ENCODE measurements at places on chromosomes 5 and 9.

DNA sequence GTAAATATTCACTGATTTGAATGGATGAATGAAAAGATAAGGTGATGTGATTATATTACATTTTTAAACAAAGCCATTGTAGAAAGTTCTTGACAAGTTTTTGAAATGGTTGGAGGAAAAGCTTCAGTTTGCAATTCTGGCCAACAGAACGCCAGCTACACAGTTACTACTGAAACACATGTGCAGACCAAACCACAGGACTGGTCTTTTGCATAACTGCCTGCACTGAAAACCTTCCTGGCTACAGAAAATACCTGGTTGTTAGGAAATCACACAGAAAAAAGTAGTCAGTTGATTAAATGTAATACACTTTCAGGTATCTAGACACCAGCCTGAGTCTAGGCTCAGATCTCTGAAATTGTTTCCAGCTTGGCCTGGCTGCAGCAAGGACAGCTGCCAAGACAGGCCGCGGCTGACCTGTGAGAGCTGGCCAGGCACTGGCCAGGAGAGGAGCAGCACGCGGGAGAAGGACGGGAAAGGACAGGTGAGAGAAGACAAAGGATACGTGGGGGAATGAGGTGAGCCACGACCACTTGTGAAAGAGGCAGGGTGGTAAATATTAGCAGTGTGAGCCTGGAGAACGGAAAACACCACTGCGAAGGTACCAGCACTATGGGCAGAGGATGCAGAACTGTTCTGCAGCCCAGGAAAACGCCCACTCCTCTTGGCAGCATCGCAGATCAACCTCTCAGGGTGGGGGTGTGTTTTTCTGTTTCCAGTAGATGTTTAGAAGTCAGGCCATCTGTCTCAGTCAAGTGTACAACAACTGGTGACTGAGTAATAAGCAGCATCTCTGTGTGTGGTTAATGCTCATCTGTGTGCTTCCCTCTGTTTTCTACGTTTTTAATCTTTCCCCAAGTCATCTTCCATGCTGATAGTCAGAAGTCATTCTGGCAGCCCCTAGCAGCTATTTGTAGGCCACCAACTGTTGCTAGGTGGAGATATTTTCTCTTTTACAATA, 137.4 kb downstream of the SCAMP1 start:
- DNase-seq, result no peak

- DNase-seq, result no peak
Measured at GRCh38 chr9:111857555-111858211, 38.9 kb upstream of the UGCG start.

- DNase-seq, result no peak
Measured at GRCh38 chr9:70954596-70955143, 166.8 kb downstream of the TRPM3 start.

DNA sequence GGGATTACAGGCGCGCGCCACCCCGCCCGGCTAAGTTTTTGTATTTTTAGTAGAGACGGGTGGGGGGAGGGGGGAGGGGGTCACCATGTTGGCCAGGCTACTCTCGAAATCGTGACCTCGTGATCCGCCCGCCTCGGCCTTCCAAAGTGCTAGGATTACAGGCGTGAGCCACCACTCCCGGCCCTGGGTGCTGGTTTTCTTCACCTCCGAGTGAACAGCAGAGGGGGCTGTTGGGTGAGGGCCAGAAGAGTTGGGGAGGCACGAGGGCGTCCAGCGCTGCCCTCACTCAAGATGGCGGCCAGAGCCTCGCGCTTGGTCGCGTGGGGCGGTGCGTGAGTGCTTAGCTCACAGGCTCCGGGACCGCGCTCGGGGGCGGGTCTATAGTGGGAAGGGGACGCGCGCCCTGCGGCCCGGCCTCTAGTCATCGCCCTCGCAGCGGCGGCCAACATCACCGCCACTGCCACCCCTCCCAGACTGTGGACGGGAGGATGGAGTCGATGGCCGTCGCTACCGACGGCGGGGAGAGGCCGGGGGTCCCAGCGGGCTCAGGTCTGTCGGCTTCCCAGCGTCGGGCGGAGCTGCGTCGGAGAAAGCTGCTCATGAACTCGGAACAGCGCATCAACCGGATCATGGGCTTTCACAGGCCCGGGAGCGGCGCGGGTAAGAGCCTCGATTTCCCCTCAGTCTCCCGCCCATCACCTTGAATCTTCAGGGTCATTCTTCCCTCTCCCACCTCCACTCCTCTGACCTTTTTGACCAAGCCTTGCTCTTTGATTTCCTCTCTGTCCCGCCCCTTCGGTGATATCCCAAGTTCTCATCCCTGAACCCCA, at the start of gene CAMLG:
TSS of gene CAMLG (plus strand) at position 416 of the 830 bp plus-strand sequence. CDS start at position 489, 73 bp downstream.
- DNase-seq, result peak; percentile 97

DNA sequence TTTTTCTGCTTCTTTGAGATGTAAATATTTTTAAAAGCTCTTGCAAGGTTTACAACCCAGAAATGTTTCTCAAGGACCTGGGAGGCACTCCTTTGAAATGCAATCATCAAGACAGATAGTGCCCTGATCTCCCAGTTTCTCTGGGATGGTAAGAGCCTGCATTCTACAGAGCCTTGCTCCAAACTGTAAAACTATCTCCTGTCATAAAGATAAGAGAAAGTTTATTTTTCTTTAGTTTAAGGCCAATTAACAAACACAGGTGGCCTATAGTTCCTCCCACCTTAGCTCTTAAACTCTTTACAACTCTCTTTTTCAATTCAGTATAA, 1231.1 kb upstream of the NUDT12 start:
- DNase-seq, result no peak

- DNase-seq, result peak; percentile 55
Measured at GRCh38 chr5:53095931-53096525, 13.5 kb downstream of the MOCS2 start.

DNA sequence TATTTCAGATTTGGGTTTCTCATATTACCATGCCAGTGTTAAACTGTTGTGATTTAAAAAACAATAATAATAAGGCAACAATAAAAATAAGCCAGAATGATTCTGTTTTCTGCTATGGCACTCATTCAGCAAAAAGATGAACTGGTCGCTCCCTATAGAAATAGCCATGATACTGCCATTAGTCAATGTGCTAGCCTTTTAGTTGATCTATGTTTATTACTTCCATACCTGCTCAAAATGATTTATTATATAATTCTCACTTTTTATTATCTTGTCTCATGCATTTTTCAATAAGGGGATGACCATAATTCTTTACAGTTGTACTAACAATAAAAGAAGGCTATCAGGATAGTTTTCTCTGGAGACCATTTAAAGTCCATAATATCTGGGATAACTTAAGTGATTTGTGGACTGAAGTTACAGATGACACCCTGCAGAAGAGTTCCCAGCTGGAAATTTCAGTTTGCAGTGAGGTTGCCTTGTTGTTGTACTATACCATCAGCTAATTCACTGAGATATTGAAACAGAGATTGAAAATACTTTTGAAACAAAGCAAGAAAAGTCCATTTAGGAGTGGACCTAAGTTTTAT, 334.3 kb downstream of the GABRB2 start:
- no peak for DNase-seq

DNA sequence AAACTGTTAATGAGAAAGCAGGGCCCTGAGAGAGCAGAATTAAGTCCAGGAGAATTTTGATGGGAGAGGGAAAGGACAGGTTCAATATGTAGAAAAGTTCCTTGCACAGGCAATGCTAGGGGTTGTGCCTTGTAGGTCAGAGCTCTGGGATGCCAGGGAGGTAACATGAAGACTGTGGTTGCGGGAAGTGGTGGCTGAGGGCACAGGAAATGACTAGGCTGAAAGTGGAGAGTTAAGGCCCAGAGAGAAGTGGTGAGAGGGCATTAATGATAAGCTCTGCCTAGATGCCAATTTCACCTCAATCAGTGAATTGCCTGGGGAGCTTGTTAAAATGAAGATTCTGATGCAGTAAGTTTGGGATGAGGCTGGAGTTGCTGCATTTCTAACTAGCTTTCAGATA, 31.5 kb upstream of the PPP3R2 start:
- no peak for DNase-seq

DNA sequence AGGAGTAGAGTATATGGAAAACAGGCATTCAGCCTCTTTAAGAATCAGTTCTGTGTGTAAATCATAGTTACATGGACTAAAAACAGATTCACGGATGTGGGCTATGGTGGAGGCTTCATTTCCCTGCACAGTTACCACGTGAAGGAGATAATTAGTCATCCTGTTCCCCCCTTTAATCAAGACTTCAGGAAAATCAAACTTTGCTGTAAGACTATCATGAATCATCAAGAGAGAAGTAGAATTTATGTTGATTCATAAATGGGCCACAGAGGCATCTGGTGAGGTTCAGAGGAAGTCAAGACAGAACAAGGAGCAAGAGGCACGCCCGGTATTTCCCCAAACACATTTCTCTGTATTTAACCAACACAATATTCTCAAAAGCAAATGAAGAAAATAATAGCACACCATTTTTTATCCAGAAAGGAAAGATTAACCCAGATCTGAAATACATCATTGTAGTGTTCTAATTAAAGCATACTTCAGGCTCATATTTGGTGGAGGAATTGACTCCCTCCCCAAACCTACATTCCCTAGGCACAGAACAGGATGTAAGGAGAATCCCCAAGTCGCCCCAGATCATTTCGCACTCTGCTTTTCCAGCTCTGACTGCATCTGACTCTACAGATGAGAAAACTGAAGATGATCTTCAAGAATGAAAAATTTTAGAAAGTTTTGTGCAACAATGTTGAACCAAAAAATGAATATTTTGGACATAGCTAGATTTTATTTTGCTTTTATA, 175.8 kb upstream of the GAS1 start:
- DNase-seq, result no peak

GRCh38 chr9:33167972-33168461, 881 bp upstream of the B4GALT1 start:
- DNase-seq, result no peak

DNA sequence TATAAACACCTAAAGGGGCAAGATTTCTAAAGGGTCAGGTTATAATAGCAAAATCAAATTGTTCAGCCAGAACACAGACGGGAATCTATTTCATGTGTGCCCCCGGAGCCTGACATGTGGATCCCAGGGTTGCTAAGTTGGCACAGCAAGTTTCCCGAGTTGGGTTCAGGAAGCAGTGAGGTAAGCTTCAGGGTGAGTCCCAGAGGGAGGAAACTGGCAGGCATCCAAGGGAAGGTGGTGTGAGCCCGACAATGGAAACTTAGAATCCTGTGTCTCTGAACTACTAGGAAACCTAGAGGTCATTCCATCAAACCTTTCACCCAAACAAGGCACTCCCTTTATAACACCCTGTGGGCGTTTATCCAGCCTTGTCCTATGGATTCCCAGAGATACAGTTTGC, 98.4 kb downstream of the ADRB2 start:
- no peak for DNase-seq

DNA sequence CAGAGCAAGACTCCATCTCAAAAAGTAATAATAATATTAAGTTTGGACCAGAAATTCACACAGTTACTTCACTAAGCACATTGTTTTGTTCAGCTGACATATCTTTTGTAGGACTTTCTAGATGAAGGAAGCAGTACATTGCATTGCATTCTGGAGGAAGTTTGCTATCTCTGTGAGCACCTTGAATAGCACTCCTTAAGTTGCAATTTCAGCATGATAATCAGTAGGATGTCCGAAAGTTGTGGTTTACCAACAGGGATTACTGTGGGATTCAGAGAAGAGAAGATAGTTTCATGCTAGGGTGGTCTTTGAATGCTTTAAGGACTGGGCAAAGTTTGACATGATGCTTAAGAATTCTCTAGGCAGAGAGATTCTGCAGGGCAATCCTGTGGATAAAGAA, 18.4 kb upstream of the TTC23L start:
- DNase-seq, result no peak

DNA sequence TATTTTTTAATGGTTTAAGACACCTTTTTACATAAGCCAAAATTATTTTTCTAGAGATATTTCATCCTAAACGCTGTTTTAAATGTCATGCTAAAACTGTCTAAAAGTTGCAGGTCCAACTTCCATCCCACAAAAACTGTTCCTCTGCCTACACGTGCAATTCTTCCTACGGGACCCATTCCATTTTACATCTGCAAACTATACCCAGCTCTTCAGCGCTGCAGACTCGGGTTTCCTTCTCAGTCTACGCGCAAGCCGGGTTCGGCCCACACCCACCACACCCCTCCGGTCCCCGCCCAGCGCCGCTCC, 8.7 kb downstream of the RANBP6 start:
- no peak for DNase-seq

GRCh38 chr5:157862183-157862851, 3.4 kb upstream of the CLINT1 start:
- DNase-seq, result no peak

- no peak for DNase-seq
Measured at GRCh38 chr5:79418276-79418675, 95.7 kb downstream of the HOMER1 start.

GRCh38 chr5:170757182-170757601, 26.3 kb upstream of the GABRP start:
- DNase-seq, result no peak

DNA sequence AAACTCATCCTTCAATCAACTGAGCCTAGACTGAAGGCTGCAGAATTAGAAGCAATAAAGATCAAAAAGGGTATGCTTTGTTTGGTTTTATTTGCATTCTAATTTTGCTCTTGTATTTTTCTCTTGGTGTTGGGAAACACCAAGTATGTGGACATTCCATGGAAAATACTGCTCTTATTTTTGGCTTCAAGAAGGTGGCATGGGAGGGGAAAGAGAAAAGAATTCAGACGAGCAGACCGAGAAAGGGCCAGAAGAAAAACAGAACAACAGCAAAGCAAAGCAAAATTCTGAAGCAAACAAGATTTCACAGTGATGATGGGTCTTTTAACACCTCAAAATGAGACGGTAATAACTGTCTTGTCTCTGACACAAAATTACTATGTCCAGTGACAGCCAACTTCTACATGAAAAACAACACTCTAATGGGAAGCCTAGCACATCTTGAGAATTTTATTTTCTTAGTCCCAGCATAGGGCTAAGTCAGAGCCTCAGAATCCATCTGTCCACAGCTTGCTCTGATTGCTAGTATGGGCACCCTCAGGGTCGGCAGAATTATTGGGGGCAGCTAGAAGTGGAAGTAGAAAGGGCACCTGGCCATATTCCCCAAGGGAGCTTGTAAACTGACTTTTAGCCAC, 26.8 kb downstream of the FREM1 start:
- no peak for DNase-seq

GRCh38 chr5:105752801-105753200, 1917.9 kb downstream of the EFNA5 start:
- DNase-seq, result no peak

DNA sequence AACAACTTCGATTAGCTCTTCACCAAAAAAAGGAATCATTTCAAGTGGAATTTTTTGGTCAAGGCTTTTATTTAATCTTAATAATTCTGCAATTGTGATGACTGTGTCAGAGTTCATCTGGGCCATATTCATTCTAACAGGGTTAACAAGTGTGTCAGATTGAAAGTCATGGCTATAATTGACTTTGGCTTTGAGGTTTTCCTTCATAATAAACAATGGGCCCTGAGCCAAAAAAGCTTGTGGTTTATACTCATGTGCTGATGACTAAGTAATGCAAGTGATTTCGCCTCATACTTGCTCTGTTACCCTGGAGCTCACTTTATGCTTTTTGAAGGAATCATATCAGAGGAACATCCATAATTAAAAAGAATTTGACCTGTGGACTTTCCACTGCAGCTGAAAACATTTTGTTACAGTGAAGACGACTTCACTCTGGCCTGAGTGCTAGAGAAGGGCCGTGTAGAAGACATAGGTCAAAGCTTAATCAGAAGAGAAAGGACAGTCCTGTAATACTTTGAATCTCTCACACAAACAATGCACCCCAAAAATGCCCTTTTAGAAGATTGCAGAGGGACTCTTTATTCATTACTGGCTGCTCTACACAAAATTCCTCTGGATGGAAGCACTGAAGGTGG, 101.7 kb downstream of the GDNF start:
- no peak for DNase-seq
